ENCODE measurements at places on chromosomes 1 and 21. TPM values are rescaled to one million over a fixed set of nuclear protein-coding genes. Genes with fewer than 3 reads are reported as not detected.

MYOG gene
- not detected for total RNA-seq

C1QTNF12 gene
- total RNA-seq: 1.5 TPM

IVNS1ABP gene
- total RNA-seq: 268 TPM

KCNN3 gene
- total RNA-seq: 0.07 TPM

CR1 gene
- total RNA-seq: 0.02 TPM

Data from T-helper 1 cell treated with Interleukin-12 subunit alpha and Interleukin-12 subunit beta and Interleukin-4 antibody, amounts not matched to agents 30 ng/mL and 1 ng/mL, for 36 hours (primary cell).